LHCN-M2 (cell line): ENCODE measurements at places on chromosomes 13 and 19.

- no peak for DNase-seq
These were observed 13.2 kb downstream of the NUCB1 start for GRCh38 chr19:48913114-48913889.

- DNase-seq = no peak
These were observed 15.8 kb upstream of the GARIN5A start for GRCh38 chr19:50492303-50493052.

- DNase-seq = peak; percentile 28
These were observed 98.5 kb upstream of the PABPC3 start for GRCh38 chr13:24997367-24997967.

DNA sequence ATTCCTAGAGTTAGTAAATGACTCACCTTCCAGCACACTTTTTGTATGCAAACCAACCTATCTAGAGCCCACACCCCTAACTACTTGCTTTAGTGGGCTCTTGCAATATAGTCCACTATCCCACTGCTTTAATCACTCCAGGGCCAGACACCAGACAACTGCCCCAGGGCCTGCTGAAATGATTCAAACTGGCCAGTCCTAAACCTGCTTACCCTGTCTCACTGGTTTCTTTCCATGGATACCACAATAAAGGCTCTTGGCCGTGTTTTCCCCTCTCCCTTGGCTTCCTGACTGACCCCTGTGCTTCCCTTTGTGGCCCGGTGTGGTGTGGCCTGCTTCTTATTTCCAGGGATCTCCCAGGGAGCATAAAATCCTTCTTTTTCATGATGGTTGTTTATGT, 14.6 kb downstream of the HS6ST3 start:
- no peak for DNase-seq

DNA sequence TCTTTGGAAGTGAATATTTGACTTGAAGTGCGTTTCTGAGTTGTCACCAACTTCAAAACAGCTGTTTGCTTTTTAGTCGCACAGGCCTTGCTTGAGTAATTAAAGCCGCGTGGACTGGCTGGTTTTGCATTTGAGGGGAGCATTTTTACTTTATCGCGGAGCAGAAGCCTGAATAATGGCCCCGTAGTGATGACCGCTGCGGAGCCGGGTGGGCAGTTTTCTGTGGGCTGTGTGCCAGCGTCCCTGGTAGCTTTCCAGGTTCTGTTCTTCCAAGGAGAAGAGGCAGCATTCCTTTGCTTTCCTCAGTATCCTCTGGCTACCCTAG, 1.1 kb downstream of the NAA16 start:
- peak; percentile 32 for DNase-seq

DNA sequence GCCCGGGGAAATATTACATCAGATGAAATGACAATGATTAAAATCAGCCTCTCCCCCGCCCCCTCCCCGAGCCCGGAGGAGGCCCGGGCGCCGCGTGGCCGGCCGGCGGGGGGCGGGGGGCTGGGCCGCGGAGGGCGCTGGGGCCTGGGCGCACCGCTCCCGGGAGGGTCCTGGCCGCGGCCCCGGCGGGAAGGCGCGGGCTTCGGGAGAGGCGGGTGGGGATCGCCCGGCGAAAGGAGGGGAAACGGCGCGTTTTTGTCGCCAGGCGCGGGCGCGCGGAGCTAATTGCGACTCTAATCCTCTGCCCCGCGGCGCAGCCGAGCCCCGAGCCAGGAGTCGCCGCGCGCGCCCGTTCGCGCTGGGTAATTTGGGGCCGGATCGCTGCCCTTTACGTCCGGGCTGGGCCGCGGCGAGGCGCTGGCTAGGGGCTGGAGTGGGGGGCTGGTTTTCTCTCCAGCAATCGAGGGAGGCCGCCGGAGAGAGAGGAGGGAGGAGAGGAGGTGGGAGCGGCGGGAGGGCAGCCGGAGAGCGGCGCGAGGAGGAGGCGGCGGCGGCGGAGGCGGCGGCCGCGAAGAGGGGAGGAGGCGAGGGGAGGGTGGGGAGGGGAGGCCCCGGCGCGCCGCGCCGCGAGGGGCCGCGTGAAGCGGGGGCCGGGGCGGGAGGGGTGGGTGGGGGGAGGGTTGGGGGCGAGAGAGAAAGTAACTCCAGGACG, at the start of gene KCTD15:
TSS of gene KCTD15 (plus strand) at position 707 of the 712 bp plus-strand sequence. CDS start 3,585 bp downstream, outside the sequence.
- no peak for DNase-seq

DNA sequence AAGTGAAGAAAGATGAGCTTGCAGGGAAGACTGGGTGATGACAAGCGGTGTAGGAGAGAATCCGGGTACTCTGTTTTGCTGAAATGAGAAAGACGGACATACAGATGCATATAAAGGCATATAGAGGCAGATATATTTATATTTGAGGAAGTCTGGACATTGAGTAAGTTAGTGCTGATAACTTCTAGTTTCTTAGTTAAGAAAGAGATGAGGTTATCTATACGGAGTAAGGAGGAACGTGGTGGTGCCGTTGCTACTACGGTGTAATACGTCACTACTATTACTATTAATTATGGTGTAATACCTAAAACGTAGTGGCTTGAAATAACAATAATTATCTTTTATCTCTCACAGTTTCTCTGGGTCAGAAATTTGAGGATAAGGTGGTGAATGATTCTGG, 9.8 kb upstream of the CPB2 start:
- no peak for DNase-seq

DNA sequence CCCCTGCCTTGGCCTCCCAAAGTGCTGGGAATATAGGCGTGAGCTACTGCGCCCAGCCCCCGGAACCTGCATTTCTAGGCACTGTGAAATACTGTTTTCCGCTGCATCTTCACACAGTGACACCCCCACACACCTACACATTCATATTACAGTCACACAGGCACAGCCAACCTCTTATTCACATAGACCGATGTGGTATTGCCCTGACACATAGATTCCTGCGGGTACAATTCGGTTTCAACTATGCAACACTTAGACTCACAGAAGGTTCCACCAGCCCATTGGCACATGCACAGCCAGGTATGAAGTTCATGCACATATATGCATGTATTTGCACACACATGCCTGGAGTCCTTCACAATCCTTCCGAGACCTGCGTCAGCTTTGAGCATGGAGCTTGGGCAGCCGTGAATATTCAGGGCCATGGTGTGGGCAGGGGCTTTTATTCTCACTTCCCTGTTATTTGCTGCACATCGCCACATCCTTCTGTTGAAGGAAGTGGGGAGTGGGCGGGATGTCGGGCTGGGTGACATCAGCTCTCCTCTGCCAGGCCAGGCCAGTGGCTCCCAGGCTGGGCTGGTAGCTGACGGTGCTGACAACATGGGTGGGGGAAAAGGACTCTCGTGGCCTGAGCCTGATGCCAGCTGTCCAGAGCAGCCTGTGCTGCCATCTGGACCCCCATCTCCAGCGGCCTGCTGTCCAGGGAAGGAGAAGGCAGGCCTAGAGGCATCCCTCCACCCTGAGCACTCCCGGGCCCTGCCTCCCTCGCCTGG, 5.4 kb upstream of the CDC37 start:
- DNase-seq = no peak
